ENCODE measurements at places on chromosomes 3 and 15. TPM values are rescaled to one million over a fixed set of nuclear protein-coding genes. Genes with fewer than 3 reads are reported as not detected.

Gene NOX5
- polyA plus RNA-seq: not detected

Gene VWA5B2
- 0.33 TPM for polyA plus RNA-seq

Gene CA12
- polyA plus RNA-seq: 0.62 TPM

Gene UBE2Q2
- polyA plus RNA-seq: 83.8 TPM

Gene SLC12A1
- polyA plus RNA-seq: 0.67 TPM

Gene ZNF385D
- polyA plus RNA-seq: 3.4 TPM

Gene NIPA2
- 51.3 TPM for polyA plus RNA-seq

Gene SETD2
- polyA plus RNA-seq: 18.0 TPM

Gene CHRNA3
- 2.4 TPM for polyA plus RNA-seq

Gene ACTRT3
- polyA plus RNA-seq: not detected

Gene INKA1
- 1.7 TPM for polyA plus RNA-seq

Gene MAP6D1
- 2.8 TPM for polyA plus RNA-seq

Gene GPR27
- polyA plus RNA-seq: 67.8 TPM

Gene PLSCR2
- not detected for polyA plus RNA-seq

Gene MELTF
- polyA plus RNA-seq: 0.09 TPM

Gene C2CD4A
- not detected for polyA plus RNA-seq

Gene EPHB3
- 4.3 TPM for polyA plus RNA-seq

Gene CEP70
- polyA plus RNA-seq: 29.4 TPM

Gene TJP1
- 6.2 TPM for polyA plus RNA-seq

Gene NLGN1
- polyA plus RNA-seq: 2.7 TPM

Gene PRKCD
- polyA plus RNA-seq: not detected

Gene HRG
- not detected for polyA plus RNA-seq

Gene ADAMTS17
- not detected for polyA plus RNA-seq

Gene CCNB2
- 4.4 TPM for polyA plus RNA-seq

Gene AGTR1
- 1.3 TPM for polyA plus RNA-seq

Gene HAUS2
- polyA plus RNA-seq: 76.0 TPM

Gene TCF12
- polyA plus RNA-seq: 46.1 TPM

Gene STRIT1
- polyA plus RNA-seq: 1.1 TPM

Gene FANCD2OS
- not detected for polyA plus RNA-seq

Gene TOPAZ1
- not detected for polyA plus RNA-seq

Gene LPCAT4
- polyA plus RNA-seq: 93.3 TPM

Gene TGM5
- not detected for polyA plus RNA-seq

Gene IL17RE
- not detected for polyA plus RNA-seq

Gene NEK11
- 3.8 TPM for polyA plus RNA-seq

Gene CELSR3
- polyA plus RNA-seq: 65.5 TPM

Gene NEK10
- polyA plus RNA-seq: 17.6 TPM

Gene SV2B
- 0.68 TPM for polyA plus RNA-seq

Gene MEGF11
- polyA plus RNA-seq: 0.18 TPM

Gene CGGBP1
- 120 TPM for polyA plus RNA-seq

Gene CATSPER2
- polyA plus RNA-seq: 2.0 TPM

Gene LDHAL6B
- not detected for polyA plus RNA-seq

Gene SPESP1
- not detected for polyA plus RNA-seq

Gene SLC35G2
- 6.8 TPM for polyA plus RNA-seq

Gene GRAMD2A
- 3.2 TPM for polyA plus RNA-seq

Gene BLM
- polyA plus RNA-seq: 4.5 TPM

Gene MESP1
- 4.8 TPM for polyA plus RNA-seq

Gene LYZL4
- polyA plus RNA-seq: not detected

Gene UBP1
- polyA plus RNA-seq: 59.6 TPM

Gene GABRA5
- 25.3 TPM for polyA plus RNA-seq

Gene GOLGA6A
- 0.50 TPM for polyA plus RNA-seq

Gene CPLX3
- polyA plus RNA-seq: 0.27 TPM

Gene MST1R
- 4.2 TPM for polyA plus RNA-seq

Gene PP2D1
- polyA plus RNA-seq: not detected

Gene ARID3B
- 12.8 TPM for polyA plus RNA-seq

Gene TERC
- polyA plus RNA-seq: not detected

Gene WDR93
- not detected for polyA plus RNA-seq

Gene XIRP1
- not detected for polyA plus RNA-seq

Gene PTPRG
- polyA plus RNA-seq: 31.3 TPM

All from neural cell (in vitro differentiated cells).